ENCODE measurements at places on chromosomes 3 and 15.

DNA sequence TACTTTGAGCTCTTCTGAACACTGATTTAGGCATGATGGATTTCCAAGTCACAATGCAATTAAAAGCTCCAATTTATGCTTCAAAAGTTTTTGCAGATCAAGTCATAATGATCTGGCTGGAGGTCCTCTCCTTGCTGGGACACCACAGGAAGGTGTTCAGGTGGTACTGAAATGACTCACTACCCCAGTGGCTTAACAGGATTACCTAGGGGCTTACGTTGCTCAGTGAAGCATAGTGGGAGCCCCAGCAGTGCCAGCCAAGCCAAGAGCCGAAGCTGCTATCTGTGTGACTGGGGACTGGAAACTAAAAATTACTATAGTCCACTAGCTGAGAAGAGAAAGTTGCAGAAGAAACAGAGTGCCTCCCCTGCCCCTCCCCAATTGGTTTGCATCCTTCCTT, 110.1 kb upstream of the LPP start:
- no peak for DNase-seq

DNA sequence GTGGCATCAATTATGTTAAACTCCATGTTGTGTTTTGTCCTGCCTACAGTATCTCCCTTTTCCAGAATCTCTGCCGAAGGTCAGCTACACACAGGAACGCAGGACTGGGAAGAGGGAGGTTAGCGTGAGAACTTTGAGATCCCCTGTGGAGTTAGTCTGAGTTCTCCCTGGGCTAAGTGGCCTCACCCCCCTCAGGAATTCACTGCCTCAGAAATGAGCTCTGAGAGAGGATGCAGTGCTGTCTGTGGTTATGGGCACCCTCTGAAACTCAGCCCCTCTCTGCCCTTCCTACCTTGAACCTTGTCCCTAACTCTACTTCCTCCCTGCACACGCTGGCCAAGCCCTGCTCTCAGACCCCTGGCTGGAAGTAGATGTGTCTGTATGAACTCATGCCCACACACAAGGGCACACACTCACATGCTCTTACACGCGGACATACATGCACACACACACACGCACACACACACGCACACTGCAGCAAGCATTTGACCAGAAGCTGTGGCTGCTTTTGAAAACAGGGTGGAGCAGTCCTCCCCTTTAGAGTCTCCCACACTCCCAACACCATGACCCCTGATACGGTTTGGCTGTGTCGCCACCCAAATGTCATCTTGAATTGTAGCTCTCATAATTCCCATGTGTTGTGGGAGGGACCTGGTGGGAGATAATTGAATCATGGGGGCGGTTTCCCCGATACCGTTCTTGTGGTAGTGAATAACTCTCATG, 5.3 kb upstream of the VIPR1 start:
- no peak for DNase-seq

- no peak for DNase-seq
Observed at GRCh38 chr3:17801131-17801530, 58.7 kb upstream of the TBC1D5 start.

GRCh38 chr3:66428733-66429132, 72.1 kb downstream of the LRIG1 start:
- DNase-seq = no peak

- DNase-seq = no peak
Observed at GRCh38 chr3:105653868-105654267, 214.9 kb downstream of the CBLB start.

GRCh38 chr3:144162042-144162441, 190.4 kb downstream of the DIPK2A start:
- DNase-seq = no peak

- no peak for DNase-seq
Observed at GRCh38 chr3:107962946-107963345, 127.9 kb downstream of the CD47 start.

- DNase-seq = no peak
Observed at GRCh38 chr15:50229336-50229735, 36.2 kb downstream of the HDC start.

DNA sequence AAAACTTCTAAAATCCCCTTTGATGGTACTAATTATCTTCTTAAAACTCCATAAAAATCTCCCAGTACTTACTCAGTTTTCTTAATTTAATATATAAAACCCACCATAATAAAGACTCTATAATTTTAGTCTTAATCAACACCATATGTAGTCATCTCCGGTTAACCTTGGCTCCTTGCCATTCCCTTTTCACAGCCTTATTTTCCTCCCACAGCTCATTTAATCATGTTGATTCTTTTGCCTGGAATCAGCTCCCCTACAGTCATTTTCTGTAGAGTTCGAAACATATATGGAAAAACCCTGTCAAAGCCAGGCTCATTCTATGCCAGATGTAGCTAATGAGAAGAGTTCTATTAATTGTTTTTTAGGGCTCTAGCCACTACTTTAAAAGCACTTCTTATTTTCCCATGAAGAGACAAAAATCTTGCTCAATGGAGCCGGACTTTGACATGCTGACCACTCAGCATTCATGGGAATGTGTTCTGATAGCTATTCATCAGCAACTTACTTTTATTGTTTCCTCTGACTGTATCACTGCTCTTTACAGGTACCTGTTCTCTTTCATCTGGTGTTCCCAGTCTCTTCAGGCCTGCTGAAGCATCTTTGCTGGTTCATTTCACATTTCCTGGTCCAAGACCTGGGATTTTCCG, 573.4 kb downstream of the NAALADL2 start:
- DNase-seq = no peak

DNA sequence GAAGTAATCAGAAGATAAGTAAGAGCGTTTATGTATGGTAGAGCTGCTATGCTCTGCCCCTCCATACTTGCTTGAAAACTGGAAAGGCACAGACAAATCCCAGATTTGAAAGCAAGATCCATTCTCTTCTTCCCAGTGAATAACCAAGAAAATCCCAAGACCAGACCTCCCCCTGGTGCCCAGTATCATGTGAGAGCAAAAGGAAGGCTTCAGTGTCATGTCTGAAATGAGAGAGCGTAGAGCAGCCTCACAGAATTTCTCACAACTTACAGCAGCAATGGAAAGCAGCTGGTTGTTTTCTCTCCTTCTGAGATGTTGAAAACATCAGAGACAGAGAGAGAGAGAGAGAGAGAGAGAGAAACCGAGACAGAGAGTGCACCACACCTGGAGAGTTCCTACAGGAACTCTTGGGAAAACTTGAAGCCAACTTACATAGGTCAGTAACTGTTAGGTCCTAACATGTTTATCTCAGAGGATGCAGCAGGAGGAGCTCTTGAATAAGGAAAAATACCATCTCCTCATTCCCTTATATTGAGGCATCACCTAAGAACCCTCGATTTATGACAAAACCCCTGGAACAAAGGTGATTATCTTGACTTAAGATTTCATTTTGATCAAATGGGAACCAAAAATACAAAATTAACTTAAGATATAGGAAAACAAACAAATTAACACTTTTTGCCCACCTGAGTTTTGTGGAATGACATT, 273.3 kb downstream of the NSUN3 start:
- no peak for DNase-seq

GRCh38 chr15:67049351-67050044, 15.9 kb upstream of the SMAD3 start:
- DNase-seq = no peak

GRCh38 chr3:162780313-162780712, 1283.7 kb downstream of the OTOL1 start:
- no peak for DNase-seq

- DNase-seq = no peak
Observed at GRCh38 chr3:124793054-124793739, 62.9 kb downstream of the UMPS start.

DNA sequence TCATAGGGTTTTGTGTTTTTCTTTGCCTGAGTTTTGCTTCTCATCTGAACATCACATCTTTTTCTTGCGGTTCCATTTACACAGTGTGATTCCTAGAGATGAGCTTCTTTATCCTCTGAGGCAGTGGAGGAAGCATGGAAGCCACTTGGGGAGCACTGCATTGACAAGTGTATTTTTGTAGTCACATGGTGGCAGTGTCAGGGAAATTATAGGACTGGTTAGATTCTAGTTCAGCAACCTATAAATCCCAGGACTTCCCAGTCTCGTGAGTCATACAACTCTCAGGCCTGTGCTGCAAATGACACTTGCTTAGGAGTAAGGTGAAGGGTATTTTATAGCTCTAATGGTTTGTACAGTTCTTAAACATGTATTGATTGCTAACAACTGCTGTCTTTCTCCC, 58.4 kb downstream of the RBM6 start:
- DNase-seq = no peak

DNA sequence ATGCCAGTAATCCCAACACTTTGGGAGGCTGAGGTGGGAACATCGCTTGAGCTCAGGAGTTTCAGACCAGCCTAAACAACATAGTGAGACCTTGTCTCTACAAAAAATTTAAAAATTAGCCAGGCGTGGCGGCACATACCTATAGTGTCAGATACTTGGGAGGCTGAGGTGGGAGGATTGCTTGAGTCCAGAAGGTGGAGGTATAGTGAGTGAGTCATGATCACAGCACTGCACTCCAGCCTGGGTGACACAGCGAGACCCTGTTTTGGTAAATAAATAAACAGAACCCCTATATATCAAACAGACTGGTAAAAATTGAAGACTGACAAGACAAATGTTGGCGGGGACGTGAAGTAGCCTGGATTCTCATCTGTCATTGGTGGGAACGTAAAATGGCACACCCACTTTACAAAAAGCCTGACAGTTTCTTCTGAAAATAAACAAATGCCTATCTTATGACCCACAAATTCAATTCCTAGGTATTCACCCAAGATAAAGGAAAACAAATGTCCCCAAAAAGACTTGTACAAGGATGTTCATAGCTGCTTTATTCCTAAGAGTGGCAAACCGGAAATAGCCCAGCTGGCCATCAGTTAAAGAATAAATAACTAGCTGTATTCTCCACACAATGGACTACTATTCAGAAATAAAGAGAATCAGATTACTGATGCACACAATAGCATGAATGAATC, 47.0 kb upstream of the GK5 start:
- DNase-seq = no peak

DNA sequence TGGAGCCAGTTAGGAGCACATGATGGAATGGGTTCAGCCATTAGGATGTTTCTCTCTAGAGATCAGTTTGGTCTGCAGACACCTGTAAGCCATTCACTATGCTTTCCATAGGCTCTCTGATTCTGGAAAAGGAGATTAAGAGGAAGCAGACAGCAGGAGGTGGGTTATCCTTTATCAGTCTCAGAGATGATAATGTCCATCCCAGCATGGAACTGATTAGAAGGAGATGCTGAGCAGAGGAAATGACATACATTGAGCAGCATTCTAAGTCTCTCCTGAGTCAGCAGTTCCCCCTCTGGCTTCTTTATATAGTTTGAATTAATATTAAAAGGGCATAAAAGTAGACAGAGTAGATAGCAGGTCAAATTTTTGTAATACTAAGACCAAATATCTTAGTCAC, 591.1 kb downstream of the GBE1 start:
- no peak for DNase-seq

DNA sequence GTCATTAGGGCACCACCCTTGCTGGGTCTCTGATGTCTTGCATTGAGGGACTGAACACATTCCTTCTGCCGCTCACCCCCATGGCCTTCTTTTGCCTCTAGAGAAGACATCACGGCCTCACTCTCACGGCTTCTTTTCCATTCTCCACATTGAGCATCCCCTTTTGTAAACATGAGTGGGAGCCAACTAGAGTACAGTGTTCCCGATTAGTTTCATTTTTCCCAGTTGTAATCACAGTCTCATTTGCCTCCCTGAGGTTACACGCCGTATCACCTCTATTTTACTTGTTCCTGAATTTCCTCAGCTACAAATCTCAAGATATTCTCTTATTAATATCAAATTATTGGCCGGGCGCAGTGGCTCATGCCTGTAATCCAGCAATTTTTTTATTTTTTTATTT, 17.5 kb downstream of the USP13 start:
- DNase-seq = no peak

GRCh38 chr15:52103217-52104207, 9.1 kb downstream of the BCL2L10 start:
- DNase-seq = no peak

DNA sequence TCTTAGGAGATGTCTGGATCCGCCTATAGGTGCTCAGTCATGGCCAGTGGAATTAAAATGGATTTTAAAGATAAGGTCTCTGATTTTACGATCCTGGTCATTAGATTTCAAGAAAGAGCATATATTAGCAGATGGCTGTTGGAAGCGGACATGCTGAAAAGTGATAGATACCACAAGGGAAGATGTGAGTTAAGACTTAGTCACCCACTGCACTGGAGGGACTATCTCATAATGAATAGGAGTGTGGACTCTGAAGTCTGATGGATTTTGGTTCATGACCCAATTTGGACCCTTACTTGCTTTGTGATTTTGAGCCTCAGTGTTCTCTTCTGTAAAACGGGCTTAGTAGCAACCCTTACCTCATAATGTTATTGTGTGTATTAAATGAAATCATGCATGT, 214.7 kb downstream of the CHST2 start:
- DNase-seq = no peak

- no peak for DNase-seq
Observed at GRCh38 chr3:170523248-170523647, 62.6 kb downstream of the SLC7A14 start.

GRCh38 chr3:179046497-179047353, 24.9 kb downstream of the ZMAT3 start:
- no peak for DNase-seq

GRCh38 chr3:128464188-128464587, 2.5 kb downstream of the DNAJB8 start:
- DNase-seq = no peak

DNA sequence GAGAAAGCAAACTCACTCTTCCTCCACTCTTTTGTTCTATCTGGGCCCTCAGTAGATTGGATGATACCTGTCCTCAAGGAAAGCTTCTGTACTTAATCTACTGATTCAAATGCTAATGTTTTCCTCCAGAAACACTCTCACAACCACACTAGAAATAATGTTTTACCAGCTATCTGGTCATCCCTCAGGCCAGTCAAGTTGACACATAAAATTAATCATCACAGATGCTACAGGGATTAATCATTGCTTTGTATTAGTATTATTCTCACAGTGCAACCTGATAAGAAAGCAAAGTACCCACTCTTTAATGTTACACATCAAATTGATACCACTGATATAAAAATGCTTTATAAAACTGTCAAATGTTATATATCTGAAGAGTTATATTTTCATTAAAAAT, 52.9 kb upstream of the ARL6 start:
- no peak for DNase-seq

- DNase-seq = no peak
Observed at GRCh38 chr3:71099997-71100719, 483.4 kb downstream of the FOXP1 start.

- DNase-seq = no peak
Observed at GRCh38 chr3:194339840-194340239, 11.3 kb downstream of the CPN2 start.

- no peak for DNase-seq
Observed at GRCh38 chr3:16423298-16423697, 90.2 kb downstream of the RFTN1 start.

GRCh38 chr15:52785672-52786406, 4.3 kb downstream of the ONECUT1 start:
- DNase-seq = no peak

All from stimulated activated CD8-positive, alpha-beta memory T cell treated with anti-CD3 and anti-CD28 coated beads, Interleukin-4, amount 100 ng/mL, for 4 hours (primary cell).